Glomerular endothelial cell (primary cell): ENCODE measurements at places on chromosomes 12 and 14. TPM values are rescaled to one million over a fixed set of nuclear protein-coding genes. Genes with fewer than 3 reads are reported as not detected.

- no peak for DNase-seq
Measured at GRCh38 chr12:115183752-115184151, 499.8 kb upstream of the TBX3 start.

GRCh38 chr14:63032641-63033040 lies 12.6 kb downstream of the KCNH5 start:
- no peak for DNase-seq

- no peak for DNase-seq
Measured at GRCh38 chr14:23137192-23137812, 18.2 kb upstream of the CEBPE start.

DNA sequence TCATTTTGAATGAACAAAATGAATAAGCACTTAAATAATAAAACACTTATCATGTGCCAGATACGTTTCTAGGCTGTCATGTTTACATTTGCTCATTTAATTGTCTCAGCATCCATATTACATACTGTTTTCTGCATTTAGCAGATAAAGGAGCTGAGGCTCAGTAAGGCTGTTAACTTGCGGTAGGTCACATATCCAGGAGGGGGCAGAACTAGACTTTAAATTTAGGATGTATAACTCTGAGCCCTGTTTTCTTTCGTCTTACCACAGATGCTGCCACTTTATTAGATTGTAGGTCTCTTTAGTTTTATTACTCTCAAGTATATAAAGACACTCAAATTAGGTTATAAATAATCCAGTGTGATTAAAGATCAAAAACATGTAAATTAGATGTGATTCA lies 17.7 kb downstream of the IRAK4 start:
- no peak for DNase-seq

DNA sequence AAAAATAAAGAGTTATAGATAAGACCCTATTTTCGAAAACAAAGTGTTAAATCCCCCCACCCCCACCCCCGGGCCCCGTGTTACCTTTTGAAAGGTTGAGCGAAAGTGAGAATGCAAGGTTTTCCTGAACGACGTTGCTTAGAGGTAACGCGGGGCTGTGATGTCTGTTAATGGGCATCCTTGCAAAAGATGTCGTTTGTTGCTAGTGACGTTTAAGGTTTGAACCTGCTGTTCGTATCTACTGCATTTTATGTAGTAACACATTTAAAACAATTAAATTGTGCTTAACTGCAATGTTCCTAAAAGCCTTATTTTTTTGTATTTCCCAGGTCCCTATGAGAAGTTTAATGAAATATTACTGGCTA lies 1.2 kb downstream of the CPSF6 start:
- no peak for DNase-seq

- no peak for DNase-seq
Measured at GRCh38 chr14:75968456-75968855, 13.3 kb downstream of the TGFB3 start.

- no peak for DNase-seq
Measured at GRCh38 chr14:69266572-69267345, 6.8 kb downstream of the GALNT16 start.

DNA sequence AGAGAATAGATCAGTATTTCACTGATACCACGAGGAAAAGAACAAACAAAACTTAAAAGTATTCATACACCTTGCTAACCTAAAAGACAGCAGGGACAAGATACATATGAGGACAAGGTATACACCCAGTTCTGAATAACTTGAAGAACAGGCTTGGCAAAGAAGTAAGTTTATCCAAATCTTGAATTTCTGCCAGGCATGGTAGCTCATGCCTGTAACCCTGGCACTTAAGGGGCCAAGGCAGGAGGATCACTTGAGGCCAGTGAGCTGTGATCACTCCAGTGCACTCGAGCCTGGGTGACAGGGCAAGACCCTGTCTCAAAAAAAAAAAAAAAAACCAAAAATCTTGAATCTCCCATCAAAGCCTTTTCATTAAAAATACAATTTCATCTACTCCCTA lies 25.0 kb downstream of the EIF2S1 start:
- DNase-seq: no peak

DNA sequence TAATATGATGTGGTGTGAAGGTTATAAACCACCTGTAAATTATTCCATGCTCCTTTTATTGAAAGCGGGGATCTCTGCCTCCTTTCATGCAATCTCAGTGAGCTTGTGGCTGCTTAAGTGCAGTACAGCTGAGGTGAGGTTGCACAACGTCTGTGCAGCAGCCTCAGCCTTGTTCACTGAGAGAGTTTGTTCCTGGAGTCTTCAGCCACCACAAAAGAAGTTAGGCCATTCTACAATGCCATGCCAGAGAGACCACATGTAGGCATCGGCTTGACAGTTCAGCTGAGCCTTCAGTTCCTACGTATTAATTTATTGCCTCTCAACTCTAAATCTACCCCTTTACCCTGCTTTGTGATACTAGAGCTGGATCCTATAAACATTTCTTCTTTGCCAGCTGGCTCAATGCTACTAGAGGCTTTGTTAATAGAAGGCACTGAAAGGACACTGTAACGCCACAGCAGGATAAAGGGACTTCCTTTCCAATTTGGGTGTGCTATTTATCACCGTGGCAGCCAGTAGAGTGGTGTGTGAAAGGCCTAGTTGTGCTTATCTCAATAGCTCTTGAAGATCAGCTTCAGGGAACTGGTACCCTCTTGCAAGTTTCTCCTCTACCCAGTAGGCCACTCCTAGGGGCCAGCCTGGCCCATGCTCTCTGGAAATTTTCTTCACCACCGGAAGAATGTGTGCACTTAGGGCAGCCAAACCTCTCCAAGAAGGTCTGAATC lies 337.7 kb downstream of the IPO8 start:
- no peak for DNase-seq

- DNase-seq: no peak
Measured at GRCh38 chr12:77768558-77768957, 62.1 kb upstream of the NAV3 start.

DNA sequence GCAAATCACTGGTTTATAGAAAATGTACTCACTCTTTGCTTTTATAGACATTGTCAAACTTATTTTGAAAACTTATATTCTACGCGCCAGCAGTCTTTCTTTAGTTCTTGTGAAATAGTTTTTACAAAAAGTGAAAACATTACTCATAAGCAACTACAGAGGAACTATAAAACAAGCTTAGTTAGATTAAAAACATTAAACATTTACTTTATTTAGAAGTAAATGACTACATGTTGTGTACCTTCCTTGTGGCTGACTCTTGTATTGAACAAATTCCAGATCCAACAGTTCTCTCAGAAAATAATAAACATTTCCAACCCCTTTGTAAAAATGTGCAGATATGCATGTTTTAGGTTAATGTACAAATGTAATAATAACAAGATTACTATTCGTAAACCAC lies 198.5 kb downstream of the SOX5 start:
- DNase-seq: no peak

GRCh38 chr12:116443821-116444589 lies 115.2 kb upstream of the MAP1LC3B2 start:
- DNase-seq: no peak

DNA sequence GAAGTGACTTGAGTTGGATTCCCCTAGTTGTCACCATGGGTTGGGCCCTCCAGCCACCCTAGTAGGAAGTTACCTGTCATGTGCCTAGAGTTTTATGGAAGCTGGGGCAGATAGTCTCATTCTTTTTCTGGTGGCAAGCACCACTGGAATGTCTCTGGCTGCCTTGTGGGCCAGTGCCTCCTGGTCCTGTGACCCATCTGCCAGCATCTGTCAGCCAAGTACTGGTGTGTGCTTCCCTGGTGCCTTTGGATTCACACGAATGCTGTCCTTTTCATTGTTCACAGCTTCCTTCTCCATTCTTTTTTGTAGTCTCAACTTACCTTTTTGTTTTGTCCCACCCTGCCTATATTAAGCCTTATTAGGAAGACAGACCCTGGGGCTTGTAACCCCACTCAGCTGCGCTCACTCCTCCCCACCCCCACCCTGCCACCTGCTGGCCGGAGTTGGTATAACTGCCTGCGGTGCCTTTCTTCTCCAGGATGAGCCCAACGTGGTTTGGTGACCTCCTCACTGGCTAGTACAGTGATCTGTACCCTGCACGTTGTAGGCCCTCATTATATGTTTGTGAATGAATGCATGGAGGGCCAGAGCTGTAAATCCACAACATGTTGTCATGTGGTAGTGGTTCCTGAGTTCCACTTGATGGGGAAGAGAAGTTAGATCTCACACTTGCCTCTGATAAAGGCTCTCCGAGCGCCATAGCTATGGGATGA lies 125.7 kb downstream of the TSPAN9 start:
- DNase-seq: no peak

NINJ2 gene
- 2.7 TPM in 1 of 2 replicates, not detected in the other for total RNA-seq

OR4E2 gene
- total RNA-seq: not detected in 2 replicates

DYNLL1 gene
- total RNA-seq: 425 and 462 TPM in 2 replicates

DAD1 gene
- total RNA-seq: 455 and 554 TPM in 2 replicates

RTL1 gene
- 0.10 TPM in 1 of 2 replicates, not detected in the other for total RNA-seq

KRT80 gene
- total RNA-seq: 1.5 and 1.6 TPM in 2 replicates
